Stimulated activated CD4-positive, alpha-beta T cell treated with anti-CD3 and anti-CD28 coated beads, Interleukin-4, amount 100 ng/mL, for 48 hours (primary cell): ENCODE measurements at places on chromosomes 7 and 10.
A peak's percentile ranks its signal among the peaks of the same experiment; 100 is the strongest.

DNA sequence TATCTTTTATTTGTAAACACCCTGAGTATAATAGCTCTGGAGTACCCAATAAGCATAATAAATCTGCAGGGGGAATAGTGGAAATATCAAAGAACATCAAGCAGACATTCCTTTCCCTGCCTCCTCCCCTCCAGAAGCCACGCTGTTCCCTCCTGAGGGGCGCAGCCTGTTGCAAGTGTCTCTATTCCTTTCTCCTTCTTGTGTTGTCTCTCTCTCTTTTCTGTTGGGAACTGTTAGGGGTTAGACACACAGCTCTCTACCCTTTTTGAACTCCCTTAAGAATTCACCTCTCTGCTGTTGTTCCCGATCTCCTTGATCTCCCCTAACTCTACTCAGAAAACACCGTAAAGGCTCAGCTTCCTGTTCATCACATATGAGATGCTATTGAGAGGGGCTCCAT, 178.0 kb upstream of the FZD1 start:
- DNase-seq, result no peak

DNA sequence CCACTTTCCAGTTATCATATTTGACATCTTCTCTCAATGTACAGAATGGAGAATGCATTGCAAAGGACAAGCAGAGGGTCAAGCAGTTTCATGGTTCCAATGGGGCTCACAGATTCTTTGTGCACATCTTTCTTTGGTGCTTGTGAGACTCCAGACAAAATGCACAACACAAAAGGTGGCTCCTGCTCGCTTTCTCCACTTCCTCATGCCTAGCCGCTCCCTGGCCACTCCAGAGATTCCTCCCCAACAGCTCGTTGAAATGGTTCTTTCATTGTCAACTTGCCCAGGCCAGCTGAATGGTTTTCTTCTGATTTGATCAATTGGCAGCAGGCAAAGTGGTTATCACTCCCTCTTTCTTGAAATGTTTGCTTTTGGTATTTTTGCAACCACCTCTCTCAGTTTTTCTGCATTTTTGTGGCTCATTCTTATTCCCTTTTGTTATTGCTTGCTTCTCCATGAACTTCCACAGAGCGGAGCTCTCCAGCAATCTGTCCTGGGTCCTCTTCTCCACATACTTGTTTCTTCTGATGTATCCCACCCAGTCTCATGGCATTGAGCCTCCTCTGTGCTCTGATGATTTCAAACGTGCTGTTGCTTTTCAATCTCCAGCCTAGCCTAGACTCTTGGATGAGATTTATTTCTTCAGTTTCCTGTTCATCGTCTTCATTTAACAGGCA, 507.8 kb upstream of the MKI67 start:
- DNase-seq, result no peak

- no peak for DNase-seq
Observed at GRCh38 chr7:56229631-56230030, 113.4 kb upstream of the NUPR2 start.

DNA sequence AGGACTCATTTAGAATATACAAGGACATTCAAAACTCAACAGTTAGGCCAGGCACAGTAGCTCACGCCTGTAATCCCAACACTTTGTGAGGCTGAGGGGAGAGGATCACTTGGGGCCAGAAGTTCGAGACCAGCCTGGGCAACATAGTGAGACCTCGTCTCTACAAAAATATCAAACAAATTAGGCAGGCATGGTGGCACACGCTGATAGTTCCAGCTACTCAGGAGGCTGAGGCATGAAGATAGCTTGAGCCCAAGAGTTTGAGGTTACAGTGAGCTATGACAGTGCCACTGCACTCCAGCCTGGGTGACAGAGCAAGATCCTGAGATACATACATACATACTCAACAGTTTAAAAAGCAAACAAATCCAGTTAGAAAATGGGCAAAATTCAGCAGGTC, 44.9 kb downstream of the GNA12 start:
- no peak for DNase-seq

GRCh38 chr10:71651428-71651827, 68.2 kb downstream of the C10orf105 start:
- DNase-seq, result no peak

GRCh38 chr10:20990604-20991003, 93.5 kb upstream of the NEBL start:
- no peak for DNase-seq

DNA sequence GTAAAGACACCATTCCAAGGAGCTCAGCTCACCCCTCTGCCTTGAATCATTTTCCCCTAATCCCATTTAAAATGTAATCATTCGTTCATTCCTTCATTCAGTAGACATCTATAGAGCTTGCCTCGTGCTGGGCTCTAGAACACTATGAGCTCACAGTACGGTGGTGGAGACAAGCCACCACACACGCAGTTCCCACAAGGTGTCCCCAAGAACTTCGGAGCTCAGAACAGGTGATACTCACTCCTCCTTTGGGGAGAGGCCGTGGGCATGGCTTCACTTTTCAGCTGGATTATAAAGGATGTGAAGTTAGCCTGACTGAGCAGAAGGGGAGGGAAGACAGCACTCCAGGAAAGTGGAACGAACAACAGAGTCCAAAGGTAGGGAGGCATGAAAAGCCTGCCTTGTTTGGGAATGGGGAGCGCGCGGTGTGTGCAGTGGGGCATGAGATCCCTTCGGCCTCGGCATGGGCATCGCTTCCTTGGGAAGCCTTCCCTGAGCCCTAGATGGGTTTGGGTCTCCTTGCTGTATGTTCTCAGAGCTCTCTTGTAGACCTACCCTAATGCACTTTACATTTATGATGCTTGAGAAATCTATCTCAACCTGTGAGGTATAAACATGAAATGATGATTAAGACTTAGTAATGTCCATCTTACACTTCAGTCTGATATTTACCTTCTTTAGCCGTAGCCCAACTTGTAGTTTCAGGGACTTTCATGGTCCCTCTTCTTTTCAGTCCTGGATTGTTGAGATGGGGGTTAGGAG, 809 bp upstream of the OGA start:
- no peak for DNase-seq

DNA sequence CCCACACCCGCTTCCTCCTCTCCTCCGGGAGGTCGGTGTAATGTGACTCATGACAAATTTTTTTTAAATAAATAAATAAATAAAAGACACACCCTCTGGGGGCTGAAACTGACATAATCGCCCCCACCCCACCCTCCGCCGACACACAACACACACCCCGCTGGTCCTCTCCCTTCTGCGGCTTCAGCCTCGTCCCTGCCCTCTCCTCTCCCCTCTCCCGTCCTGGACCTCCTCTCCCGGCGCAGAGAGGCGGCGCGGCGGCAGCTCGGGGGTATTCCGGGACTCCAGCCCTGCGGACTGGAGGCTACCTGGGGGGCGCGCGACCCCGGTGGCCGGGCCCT, 686 bp downstream of the ABI1 start:
- DNase-seq, result peak; percentile 27

GRCh38 chr10:103921750-103922195, 3.8 kb upstream of the STN1 start:
- peak; percentile 17 for DNase-seq

DNA sequence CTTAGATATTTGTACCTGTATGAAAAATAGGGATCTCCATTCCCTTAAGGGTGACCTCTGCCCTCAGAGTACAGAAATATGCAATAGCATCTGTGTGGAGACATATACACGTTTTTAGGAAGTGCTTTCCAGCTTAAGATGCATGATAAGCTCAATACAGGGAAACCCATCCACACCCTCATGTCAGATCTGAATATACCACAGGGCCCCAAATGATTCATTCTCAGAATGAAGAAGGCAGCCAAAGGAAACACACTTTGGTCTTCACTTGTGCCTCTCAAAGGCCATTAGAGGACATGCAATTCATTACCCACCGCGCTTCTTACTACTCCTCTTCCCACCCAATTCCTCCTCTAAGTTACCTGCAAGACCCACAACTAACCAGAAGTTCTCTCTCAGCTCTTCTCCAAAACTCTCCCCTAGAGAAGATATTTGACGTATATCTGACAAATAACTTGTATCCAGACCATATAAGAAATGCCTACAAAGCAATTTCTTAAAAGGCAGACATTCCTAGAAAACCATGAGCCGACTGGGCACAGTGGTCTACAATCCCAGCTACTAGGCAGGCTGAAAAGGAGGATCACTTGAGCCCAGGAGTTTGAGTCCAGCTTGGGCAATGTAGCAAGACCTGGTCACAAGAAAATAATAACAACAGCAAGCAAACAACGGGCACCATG, 103.0 kb downstream of the OAT start:
- no peak for DNase-seq

DNA sequence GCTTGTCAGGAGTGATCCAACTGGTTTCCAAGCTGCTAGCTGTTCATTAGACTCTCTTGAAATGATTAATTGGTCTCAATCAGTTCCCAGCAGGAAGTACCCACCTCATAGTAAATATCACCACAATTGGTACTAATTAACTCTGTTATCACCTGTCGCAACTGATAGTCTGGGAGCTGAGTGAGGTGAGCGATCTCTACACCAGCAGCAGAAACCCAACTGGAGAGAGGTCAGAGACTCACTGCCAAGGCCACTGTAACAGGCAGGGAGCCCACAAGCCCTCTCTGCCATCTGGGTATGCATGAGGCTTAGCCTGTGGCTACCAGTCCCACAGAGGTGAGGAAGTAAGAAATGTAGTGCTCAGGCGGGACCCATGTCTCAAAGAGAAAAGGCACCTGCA, 245.5 kb downstream of the DYNC1I1 start:
- DNase-seq, result no peak

DNA sequence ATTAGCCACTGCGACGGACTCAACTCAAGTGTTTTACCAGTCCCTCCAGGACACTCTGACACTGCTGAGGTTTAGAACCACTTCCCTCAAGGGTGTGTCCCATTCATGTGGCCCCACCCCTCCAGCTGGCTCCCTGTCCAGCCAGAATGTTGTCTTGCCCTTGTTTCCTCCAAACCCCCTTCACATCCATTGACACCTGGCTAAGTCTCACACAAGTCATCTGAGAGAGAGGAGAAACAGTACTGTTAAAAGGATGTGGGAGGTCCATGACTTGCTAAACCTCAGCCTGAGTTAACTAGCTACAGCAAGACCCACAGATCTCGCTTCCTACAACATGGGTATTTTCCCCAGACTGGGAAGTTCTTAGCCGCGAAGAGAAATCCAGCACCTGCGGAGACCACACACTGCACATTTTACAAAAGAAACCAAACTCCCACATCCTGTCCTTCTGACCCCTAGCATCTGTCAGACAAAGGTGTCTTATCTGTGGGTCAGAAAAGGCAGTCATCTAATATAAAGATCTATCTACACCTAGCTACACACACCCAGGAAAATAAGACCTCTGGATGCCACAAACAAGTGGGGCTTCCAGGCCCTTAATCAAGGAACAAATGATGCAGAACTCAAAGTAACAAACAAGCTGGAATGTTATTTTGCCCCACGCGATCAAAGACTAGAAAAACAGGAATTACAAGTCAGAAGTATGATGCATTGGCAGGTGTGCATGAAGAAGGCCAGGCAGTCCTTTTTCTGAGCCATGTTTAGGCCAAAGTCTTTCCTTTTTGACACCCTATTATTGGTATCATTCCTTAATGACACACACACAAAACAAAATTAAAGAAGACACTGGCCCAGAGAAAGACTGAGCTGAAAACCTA, 13.9 kb downstream of the OSBPL3 start:
- DNase-seq, result no peak
